ENCODE measurements at places on chromosomes 5 and 9. TPM values are rescaled to one million over a fixed set of nuclear protein-coding genes. Genes with fewer than 3 reads are reported as not detected.

The CDC14B gene
- 29.9 TPM for total RNA-seq

The SLC45A2 gene
- under 0.01 TPM for total RNA-seq

The FOXD1 gene
- total RNA-seq: 3.3 TPM

The TAF11L5 gene
- total RNA-seq: not detected

The PRUNE2 gene
- total RNA-seq: 11.3 TPM

The PCDHA6 gene
- total RNA-seq: 0.17 TPM

The PSAT1 gene
- 9.0 TPM for total RNA-seq

The TMEM215 gene
- not detected for total RNA-seq

The DAB2IP gene
- 4.4 TPM for total RNA-seq

The EQTN gene
- not detected for total RNA-seq

The SLC6A7 gene
- total RNA-seq: not detected

The LARP1 gene
- 17.0 TPM for total RNA-seq

The ELAVL2 gene
- total RNA-seq: under 0.01 TPM

The CCDC183 gene
- 0.32 TPM for total RNA-seq

The NSD1 gene
- total RNA-seq: 28.2 TPM

The USP20 gene
- 13.9 TPM for total RNA-seq

The MEIKIN gene
- not detected for total RNA-seq

The SPAG8 gene
- total RNA-seq: 1.5 TPM

The INSL4 gene
- total RNA-seq: not detected

The ARSK gene
- total RNA-seq: 7.1 TPM

The RANBP17 gene
- 7.2 TPM for total RNA-seq

The IL4 gene
- not detected for total RNA-seq

The OLFM1 gene
- total RNA-seq: 1.1 TPM

The SLC34A3 gene
- total RNA-seq: not detected

The IL9 gene
- total RNA-seq: not detected

The GAPT gene
- total RNA-seq: not detected

The MZB1 gene
- total RNA-seq: not detected

The PCDHGA3 gene
- 1.9 TPM for total RNA-seq

The TAF1L gene
- total RNA-seq: under 0.01 TPM

The LYSMD3 gene
- 11.6 TPM for total RNA-seq

The F2RL2 gene
- total RNA-seq: 10.4 TPM

The MRPS27 gene
- total RNA-seq: 54.5 TPM

The LIFR gene
- 19.5 TPM for total RNA-seq

The DOCK8 gene
- 0.32 TPM for total RNA-seq

Measured in bronchial smooth muscle cell (primary cell).